ENCODE measurements at places on chromosomes 3 and 15.
A peak's percentile ranks its signal among the peaks of the same experiment; 100 is the strongest.

GRCh38 chr15:99343881-99344551 is 92.7 kb downstream of the LRRC28 start:
- DNase-seq = no peak

DNA sequence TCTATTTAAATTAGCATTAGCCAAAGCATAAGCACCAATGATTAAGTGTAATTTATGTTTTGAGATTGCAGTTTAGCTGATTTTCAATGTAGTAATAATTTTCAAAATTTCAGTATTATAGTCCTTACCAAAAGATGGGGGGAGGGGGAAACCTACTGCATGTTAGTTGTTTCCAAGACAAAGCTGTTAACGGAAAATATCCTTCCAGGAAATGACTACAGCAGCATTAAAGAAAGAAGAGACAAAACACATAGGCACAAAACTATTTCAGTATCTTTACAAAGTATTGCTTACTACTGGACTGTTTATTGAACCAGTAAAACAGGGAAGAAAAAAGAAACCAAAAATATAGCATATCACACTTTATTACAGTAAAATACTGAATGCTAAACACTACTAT is 10.5 kb downstream of the BNIP2 start:
- no peak for DNase-seq

DNA sequence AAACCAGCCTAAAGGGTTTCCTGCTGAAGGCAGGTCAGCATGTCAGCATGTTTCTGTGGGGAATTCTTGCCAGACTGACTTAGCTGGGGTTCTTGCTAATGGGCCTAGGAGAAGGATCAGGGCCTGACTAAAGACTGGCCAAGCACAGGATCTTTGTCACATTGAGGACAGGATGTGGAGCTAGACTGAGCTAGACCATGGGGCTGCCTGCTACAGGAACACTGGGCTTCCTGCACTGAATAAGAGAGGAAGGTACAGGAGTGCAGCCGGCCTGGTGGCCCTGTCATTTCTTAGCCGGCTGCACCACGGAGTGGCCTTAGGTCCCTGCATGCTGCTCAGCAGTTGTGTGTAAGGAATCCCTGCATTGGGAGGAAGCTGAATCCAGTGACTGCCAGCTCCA is 68.2 kb downstream of the GABRG3 start:
- no peak for DNase-seq

DNA sequence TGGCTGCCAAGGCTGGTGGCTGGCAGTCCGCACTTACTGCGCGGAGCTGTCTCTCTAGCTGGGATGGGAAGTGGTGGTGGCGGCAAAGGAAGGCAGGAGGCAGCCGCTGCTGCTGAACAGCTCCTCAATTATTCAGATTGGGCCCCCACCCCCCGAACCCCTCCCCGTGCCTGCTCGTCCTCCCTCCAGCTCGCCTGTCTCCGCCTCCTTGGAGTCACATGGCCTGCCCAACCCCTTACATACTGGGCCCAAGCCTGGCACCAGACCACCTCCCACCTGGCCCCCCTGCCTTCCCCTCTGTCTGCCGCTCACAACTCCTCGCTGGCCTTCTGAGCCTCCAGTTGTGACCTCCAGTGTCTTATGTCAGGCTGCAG is at the start of gene SLC7A14:
SLC7A14 (minus strand) TSS at position 139 of the 374 bp plus-strand sequence. CDS start 59,139 bp downstream, outside the sequence.
- no peak for DNase-seq

DNA sequence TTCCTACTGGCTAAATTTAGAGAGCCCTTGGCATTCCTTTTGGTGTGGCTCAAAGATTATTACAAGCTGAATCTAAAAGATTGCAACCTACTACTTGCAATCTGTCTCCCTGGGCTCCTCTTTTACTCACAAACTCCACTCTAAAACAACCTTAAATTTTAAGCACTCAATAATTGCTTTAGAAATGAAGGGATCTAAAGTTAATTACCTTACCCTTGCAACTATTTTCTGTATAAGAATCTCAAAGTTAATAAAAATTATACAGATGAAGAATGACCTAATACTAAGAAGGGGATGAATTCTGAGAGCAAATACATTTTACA is 60.2 kb downstream of the ESYT3 start:
- DNase-seq = no peak

- no peak for DNase-seq
Measured at GRCh38 chr15:73130830-73131229, 78.6 kb downstream of the NEO1 start.

DNA sequence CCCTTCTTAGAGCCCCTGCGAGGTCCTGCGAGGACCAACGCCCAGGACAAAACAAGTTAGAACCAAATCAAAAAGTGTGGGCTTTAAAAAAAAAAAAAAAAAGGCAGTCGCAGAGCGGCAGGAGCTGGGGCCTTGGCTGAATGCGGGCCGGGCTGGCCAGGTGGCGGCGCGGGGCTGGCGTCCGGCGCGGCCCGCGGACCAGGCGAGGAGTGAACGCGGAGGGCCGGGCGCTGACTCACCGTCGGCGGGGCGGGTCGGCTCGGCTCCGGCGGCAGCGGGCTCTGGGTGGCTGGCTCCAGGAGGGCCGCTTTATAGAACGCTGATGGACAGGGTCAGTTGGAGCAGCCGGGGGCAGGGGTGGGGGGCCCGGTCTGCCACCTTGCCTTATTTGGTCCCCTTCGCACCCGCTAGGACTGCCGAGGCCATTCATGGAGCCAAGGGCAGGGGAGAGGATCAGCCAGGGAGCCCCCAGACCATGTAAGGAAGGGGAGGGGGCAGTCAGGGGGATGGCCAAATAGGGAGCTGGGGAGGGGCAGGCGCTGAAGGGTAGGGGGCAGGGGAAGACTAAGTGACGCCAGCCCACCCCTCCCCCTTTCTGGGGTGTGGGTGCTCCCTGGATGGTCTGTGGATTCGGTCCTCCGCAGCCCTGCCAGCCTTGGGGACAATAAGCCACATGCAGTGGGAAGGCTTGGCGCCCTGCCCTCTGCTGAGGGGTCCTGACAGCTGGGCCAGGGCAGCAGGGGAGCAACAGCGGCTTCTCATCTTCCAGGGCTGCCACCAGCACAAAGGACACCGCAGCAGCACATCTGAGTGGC is at the start of gene ACTC1:
ACTC1 (minus strand) TSS at position 283 of the 815 bp plus-strand sequence. CDS start 741 bp downstream, outside the sequence.
- DNase-seq = peak; percentile 67

- DNase-seq = no peak
Measured at GRCh38 chr3:45547764-45548680, 46.5 kb upstream of the LIMD1 start.

- no peak for DNase-seq
Measured at GRCh38 chr15:63107895-63108546, 13.6 kb upstream of the LACTB start.

Measured in mesothelial cell of epicardium (in vitro differentiated cells).